ENCODE measurements at places on chromosomes 11 and 22. TPM values are rescaled to one million over a fixed set of nuclear protein-coding genes. Genes with fewer than 3 reads are reported as not detected.
A peak's percentile ranks its signal among the peaks of the same experiment; 100 is the strongest.

DNA sequence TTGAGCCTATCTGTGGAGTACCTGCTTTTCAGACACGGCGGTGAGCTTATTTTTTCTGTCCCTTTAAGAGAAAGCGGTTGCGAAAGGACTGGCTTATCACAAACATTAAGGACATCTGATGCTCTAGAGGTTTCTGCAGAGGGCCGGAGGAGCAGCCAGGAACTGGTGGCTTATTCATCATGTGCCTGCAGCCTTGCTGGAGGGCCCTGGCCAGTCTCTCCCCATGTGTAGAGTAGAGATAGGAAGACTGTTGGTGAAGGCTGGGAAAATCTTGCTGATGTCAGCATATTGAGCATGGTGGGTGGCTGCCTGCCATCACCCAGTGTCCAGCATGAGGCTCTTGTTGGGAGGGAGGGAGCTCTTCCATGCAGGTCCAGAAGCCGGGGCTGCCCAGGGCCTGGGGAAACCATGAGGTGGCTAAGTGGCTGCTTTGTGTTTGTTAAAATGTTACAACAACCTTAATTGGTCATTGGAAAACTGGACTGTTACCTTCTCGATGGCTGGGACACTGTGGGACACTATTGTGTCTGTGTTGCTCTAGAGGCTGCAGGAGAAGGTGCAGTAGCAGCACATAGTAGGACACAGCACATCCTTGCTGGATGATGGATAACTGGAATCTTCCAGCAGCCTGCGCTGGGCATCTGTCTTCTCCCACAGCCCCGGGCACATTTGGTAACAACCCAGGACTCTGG lies 54.3 kb downstream of the TSPAN18 start:
- no peaks in the 10 kb centered on the region for H3K36me3 ChIP-seq
- H3K4me3 ChIP-seq, result no peak overlapping the region
- no peak for DNase-seq
- H3K4me1 ChIP-seq, result no peaks in the 10 kb centered on the region

GRCh38 chr11:68946416-68947090 lies 34.2 kb downstream of the MRGPRD start:
- no peak overlapping the region for H3K27ac ChIP-seq
- no peak overlapping the region for H3K4me3 ChIP-seq
- H3K36me3 ChIP-seq, result no peaks in the 10 kb centered on the region
- no peaks in the 10 kb centered on the region for H3K27me3 ChIP-seq

GRCh38 chr11:134655189-134655989 lies 243.3 kb upstream of the B3GAT1 start:
- H3K36me3 ChIP-seq, result peaks cover 2% of the 10 kb centered on the region
- H3K27ac ChIP-seq, result no peak overlapping the region
- no peak overlapping the region for H3K4me3 ChIP-seq

ART1 gene
- not detected for total RNA-seq

CYP2D6 gene
- total RNA-seq, result 2.9 TPM

DNA sequence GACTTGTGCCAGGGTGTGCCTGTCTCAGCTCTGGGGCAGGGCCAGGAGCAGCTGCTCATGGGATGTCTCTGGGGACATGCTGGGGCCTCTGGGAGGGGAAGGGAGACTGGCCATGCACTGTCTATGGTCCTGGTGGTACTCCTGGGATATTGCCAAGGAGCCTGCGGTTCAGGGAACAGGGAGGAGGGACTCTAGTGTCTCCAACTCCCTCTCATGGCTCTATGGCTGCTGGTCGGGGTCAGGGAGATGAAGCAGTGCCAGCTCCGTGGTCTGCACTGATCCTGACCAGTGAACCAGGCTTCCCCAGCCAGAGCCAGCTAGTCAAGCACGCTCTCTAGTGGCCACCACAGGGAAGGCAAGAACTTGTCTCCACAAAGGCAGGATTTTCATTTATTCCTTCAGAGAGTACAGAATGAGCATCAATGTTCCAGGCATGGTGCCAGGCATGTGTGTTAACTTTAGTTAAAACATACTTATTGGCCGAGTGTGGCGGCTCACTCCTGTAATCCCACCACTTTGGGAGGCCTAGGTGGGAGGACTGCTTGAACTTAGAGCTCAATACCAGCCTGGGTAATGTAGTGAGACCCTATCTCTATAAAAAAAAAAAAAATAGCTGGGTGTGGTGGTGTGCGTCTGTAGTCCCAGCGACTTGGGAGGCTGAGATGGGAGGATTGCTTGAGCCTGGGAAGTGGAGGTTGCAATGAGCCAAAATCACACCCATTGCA lies 2.5 kb upstream of the BEST1 start:
- H3K27me3 ChIP-seq, result peaks cover 8% of the 10 kb centered on the region
- no peak overlapping the region for H3K4me3 ChIP-seq
- H3K36me3 ChIP-seq, result no peaks in the 10 kb centered on the region
- peak; percentile 77 for DNase-seq
- no peaks in the 10 kb centered on the region for H3K4me1 ChIP-seq

GRCh38 chr11:32987851-32988250 lies 27.8 kb upstream of the DEPDC7 start:
- H3K4me1 ChIP-seq, result no peaks in the 10 kb centered on the region
- H3K36me3 ChIP-seq, result peaks cover 2% of the 10 kb centered on the region
- H3K27me3 ChIP-seq, result peaks cover 16% of the 10 kb centered on the region
- no peak for DNase-seq

PIWIL4 gene
- total RNA-seq, result 0.39 TPM

GRCh38 chr11:72777755-72778278 lies 16.0 kb downstream of the STARD10 start:
- H3K4me3 ChIP-seq, result no peak overlapping the region
- DNase-seq, result no peak
- H3K4me1 ChIP-seq, result peaks cover 21% of the 10 kb centered on the region
- H3K36me3 ChIP-seq, result no peaks in the 10 kb centered on the region

ADAMTS15 gene
- 0.05 TPM for total RNA-seq

GRCh38 chr11:126345283-126345682 lies 10.2 kb upstream of the ST3GAL4 start:
- H3K27me3 ChIP-seq, result no peaks in the 10 kb centered on the region
- peak overlapping the region; percentile 81 for H3K27ac ChIP-seq
- no peak for DNase-seq

KRTAP5-8 gene
- total RNA-seq, result 0.24 TPM

KCNJ11 gene
- 5.7 TPM for total RNA-seq

GRCh38 chr11:75073459-75074190 lies 23.1 kb downstream of the OR2AT4 start:
- DNase-seq, result no peak
- no peak overlapping the region for H3K4me3 ChIP-seq
- no peak overlapping the region for H3K27ac ChIP-seq
- H3K36me3 ChIP-seq, result no peaks in the 10 kb centered on the region
- peaks cover 30% of the 10 kb centered on the region for H3K27me3 ChIP-seq

RANGAP1 gene
- 125 TPM for total RNA-seq

- no peaks in the 10 kb centered on the region for H3K36me3 ChIP-seq
- no peak for DNase-seq
- H3K4me3 ChIP-seq, result no peak overlapping the region
- peaks cover 7% of the 10 kb centered on the region for H3K4me1 ChIP-seq
- no peaks in the 10 kb centered on the region for H3K27me3 ChIP-seq
- no peak overlapping the region for H3K27ac ChIP-seq
Measured at GRCh38 chr22:37351232-37351631, 68.9 kb downstream of the CYTH4 start.

CLCF1 gene
- 0.50 TPM for total RNA-seq

DNA sequence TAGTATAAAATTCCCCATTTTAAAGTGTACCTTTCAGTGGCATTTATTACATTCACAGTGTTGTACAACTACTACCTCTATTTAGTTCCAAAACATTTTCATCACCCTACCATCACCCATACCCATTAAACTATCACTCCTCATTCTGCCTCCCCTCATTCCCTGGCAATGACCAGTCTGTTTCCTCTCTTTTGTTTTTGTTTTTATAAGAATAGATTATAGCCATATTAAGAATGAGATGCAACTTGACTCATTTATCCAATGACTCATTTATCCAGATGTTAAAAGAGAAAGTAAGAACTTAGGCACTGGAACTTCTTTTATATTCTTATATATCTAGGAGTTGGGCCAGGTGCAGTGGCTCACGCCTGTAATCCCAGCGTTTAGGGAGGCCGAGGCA lies 156.3 kb downstream of the FAT3 start:
- H3K4me1 ChIP-seq, result no peaks in the 10 kb centered on the region
- no peaks in the 10 kb centered on the region for H3K36me3 ChIP-seq
- no peak overlapping the region for H3K4me3 ChIP-seq
- no peaks in the 10 kb centered on the region for H3K27me3 ChIP-seq

DNA sequence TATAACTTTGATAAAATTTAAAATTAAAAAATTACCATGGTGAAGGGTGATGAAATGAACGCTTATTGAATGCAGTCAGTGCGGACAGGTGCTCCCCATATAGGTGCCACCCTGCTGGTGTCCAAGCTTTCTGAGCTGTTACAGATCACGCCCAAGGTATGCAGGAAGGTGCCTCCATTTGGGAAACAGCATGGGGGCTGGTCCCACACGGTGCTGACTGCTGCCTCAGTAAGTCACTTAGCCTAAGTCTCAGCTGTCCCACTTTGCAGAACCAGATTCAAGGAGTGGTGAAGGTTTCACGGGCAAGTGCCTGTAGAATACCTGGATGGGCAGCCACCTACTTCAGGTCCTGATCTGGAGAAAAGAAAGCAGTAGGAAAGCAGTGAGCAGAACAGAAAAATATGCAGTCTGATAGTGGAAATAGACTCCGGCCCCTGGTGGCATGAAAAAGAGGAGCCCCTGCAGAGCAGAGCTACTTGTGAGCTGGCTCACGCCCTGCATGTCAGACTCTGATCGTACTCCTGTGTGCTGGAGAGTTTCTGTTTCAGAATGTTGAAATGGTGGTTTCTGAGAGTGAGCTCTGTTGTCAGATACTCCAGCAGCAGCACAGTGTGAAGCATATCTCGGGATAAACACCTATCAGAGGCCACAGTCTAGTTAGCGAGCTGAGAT lies 33.2 kb downstream of the ADORA2A start:
- H3K4me1 ChIP-seq, result peaks cover 11% of the 10 kb centered on the region
- H3K4me3 ChIP-seq, result no peak overlapping the region
- H3K36me3 ChIP-seq, result no peaks in the 10 kb centered on the region
- DNase-seq, result no peak
- H3K27me3 ChIP-seq, result no peaks in the 10 kb centered on the region

- no peak for DNase-seq
- no peaks in the 10 kb centered on the region for H3K27me3 ChIP-seq
- no peak overlapping the region for H3K27ac ChIP-seq
- H3K4me1 ChIP-seq, result no peaks in the 10 kb centered on the region
Measured at GRCh38 chr11:115996808-115997188, 492.6 kb upstream of the CADM1 start.

TTC36 gene
- 0.99 TPM for total RNA-seq

GRCh38 chr11:38867338-38867737 lies 2269.3 kb upstream of the RAG2 start:
- no peaks in the 10 kb centered on the region for H3K36me3 ChIP-seq
- no peak for DNase-seq

GRCh38 chr11:720642-721246 lies 14.7 kb downstream of the EPS8L2 start:
- H3K27ac ChIP-seq, result no peak overlapping the region
- peaks cover 18% of the 10 kb centered on the region for H3K4me1 ChIP-seq
- H3K4me3 ChIP-seq, result no peak overlapping the region

DNA sequence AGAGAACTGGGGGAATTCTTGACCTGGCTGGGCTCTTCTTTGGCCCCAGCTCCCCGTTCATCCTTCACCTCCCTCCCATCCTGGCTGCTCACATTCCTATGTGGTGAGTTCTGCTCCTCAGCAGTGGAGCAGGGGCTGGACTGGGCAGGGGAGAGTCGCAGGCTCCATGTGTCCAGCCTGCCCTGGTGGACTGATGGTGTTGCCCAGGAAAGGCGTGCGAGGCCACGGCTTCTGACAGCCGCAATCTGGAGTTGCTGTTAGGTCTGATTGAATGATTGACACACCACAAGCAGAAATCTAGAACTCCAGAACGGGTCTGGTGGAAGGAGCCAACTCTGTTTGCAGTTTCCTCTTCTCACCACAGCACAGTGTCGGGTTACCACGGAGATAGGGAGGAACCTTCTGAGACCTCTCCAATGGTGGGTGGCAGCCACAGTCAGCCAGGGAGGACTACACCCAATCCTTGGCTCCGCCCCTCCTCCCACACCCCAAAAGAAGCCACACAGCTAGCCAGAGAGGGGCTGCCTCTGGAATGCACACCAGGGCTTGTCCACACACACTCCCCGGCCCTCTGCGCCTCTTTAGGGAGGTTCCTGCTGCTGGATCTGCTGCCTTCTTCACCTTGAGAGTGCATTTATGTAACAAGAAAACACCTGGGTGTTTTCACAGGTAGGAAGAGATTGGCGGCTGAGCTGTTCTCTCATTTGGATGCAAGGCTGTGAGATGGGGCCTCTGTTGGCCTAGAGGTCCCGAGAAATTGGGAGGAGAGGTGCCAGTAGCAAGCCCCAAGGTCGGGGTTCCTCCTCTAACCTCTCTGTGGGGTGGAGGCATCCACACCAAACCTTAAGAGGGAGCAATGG lies 56.4 kb upstream of the CD44 start:
- H3K27me3 ChIP-seq, result peaks cover 2% of the 10 kb centered on the region
- peaks cover 88% of the 10 kb centered on the region for H3K4me1 ChIP-seq
- DNase-seq, result peak; percentile 94
- peaks cover 27% of the 10 kb centered on the region for H3K36me3 ChIP-seq
- peak overlapping the region; percentile 87 for H3K27ac ChIP-seq

BLID gene
- not detected for total RNA-seq

DNA sequence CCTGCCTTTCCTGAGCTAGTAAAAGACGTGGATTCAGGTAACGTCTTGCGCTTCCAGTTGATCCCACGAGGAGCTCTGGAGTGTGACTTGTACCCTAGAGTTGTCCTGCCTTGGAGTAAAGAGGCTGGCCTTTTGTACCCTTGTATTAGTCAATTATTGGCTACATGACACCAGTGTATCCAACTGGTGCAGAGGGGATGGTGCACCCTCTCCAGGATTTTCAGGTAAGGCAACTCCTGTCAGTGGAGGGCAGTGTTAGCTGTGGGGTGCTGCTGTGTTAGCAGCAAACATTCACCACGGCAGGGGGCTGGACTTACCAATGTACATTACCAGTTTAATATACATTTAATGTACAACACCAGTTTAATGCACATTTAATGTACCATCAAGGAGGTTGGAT lies 233.5 kb downstream of the MIAT start:
- H3K4me1 ChIP-seq, result no peaks in the 10 kb centered on the region
- DNase-seq, result peak; percentile 17
- H3K27ac ChIP-seq, result no peak overlapping the region
- no peaks in the 10 kb centered on the region for H3K27me3 ChIP-seq
- no peaks in the 10 kb centered on the region for H3K36me3 ChIP-seq

DNA sequence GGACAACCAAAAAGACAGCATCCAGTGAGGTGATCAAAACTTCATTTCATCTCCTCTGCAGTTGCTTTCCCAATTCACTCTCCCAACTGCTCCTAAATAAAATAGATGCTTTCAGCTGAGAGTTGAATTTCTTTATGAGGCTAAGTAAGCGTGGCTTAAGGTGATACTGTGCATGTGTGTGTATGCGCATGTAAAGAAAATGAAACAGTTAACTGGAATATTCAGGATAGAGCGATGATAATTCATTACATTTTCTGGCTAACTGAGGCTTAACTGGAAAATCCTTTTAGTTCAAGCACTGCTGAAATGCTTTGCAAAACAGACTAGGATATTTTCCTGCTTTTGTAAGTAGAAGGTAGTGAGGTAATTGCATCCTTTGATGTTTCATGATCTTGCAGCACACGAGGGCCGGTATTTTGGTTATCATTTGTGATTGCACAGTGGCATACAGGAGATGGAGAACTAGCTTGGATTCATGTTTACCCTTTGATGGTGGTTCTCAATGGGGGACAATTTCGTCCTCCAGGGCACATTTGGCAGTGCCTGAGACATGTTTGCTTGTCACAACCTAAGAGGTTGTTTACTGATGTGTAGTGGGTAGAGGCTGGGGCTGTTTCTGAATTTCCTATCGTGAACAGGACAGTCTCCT lies 71.2 kb downstream of the ZBTB16 start:
- H3K36me3 ChIP-seq, result peaks cover 3% of the 10 kb centered on the region
- H3K4me3 ChIP-seq, result no peak overlapping the region
- H3K4me1 ChIP-seq, result peaks cover 36% of the 10 kb centered on the region
- no peak for DNase-seq
- H3K27ac ChIP-seq, result no peak overlapping the region
- H3K27me3 ChIP-seq, result peaks cover 13% of the 10 kb centered on the region

Measured in activated CD8-positive, alpha-beta T cell treated with anti-CD3 and anti-CD28 coated beads, Interleukin-2, amount 10 ng/mL, durations not matched to agents 7 days and 5 days (primary cell).